ENCODE measurements at places on chromosomes 1 and 21. TPM values are rescaled to one million over a fixed set of nuclear protein-coding genes. Genes with fewer than 3 reads are reported as not detected.

Gene PACC1
- 3.9 TPM for polyA plus RNA-seq

DNA sequence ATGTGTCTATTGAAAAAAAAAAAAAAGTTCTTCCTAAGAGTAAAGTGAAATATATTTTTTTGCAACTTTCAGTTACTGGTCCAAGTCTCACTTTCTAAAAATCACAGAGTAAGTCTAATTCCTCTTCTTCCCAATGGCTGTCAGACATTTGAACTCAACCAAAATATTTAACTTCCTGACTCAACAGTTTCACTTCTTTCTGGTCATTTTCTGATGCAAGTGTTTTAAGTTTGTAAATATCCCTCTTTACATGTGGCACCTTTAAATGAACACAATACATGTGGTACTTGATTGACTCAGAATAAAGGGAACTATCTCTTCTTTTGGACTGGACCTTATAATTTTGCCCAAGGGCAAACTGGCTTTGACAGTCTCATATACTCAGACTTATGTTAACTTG lies 76.7 kb downstream of the ASH1L start:
- DNase-seq, result no peak

DNA sequence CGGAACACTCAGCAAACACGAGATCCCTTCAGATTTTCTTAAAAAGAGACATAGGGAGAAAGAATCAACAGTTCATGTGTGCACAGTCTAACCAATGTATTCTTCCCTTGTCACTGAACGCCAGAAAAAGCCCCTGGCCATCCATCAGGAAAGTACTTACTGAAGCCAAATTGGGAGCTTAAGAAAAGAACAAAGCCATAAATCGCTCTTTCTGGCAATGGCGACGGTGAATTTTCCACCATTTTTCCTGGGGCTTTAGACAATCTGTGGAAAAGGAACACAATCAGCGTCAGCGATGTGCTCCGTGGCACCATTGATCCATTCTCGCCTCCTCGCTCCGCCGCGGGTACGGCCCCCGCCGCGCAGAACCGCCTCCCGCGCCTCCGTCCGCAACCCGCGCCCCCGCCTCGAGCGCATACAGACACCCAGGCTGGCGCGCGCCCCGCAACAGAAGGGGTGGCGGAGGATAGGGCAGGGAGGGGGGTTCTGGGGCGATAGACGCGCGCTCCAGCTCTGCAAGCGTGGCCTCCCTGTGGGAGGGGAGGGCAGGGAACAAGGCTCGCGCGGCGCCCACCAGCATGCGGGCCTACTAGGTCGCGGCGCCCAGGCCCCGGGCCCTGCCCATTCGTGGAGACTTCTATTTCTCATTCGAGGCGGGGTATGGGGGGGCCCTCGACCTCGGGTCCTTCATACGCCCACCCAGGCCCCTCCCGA lies 440 bp downstream of the PIGP start:
- no peak for DNase-seq

DNA sequence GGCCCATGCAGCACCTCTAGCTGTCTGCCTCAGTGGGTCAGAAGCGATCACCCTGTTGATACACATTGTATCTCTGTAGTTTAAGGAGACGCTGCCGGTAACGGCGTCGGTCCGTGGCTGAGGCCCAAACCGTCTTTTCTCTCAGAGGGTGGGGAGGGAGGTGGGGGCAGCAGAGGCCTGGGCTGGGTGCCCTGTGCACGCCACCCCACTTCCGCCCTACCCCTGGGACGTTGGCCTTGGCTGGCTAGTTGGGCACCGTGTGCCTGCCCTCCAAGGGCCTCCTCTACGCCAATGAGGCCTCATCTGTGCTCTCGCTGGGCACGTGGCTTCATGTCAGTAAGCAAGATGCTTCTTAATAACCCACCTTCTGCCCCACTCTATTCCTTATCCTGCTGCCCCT lies 9.4 kb downstream of the ZC3H12A start:
- no peak for DNase-seq

DNA sequence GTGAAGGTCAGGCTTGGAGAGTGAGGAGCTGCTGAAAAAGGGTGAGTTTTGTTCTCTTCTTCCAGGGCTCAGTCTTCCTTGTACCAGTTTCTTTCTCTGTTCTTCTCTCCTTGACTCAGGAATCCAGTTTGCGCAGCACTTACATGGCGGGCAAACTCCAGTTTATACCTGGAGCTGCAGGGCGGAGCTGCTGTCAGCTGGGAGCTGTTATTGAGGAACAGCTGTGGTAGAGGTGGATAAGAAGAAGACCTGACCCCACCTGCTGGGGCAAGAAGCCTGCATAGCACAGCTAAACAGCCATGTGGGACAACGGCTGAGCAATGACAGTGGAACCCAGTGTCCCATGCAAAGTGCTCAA lies 46.2 kb downstream of the GALNT2 start:
- DNase-seq, result peak; percentile 53

DNA sequence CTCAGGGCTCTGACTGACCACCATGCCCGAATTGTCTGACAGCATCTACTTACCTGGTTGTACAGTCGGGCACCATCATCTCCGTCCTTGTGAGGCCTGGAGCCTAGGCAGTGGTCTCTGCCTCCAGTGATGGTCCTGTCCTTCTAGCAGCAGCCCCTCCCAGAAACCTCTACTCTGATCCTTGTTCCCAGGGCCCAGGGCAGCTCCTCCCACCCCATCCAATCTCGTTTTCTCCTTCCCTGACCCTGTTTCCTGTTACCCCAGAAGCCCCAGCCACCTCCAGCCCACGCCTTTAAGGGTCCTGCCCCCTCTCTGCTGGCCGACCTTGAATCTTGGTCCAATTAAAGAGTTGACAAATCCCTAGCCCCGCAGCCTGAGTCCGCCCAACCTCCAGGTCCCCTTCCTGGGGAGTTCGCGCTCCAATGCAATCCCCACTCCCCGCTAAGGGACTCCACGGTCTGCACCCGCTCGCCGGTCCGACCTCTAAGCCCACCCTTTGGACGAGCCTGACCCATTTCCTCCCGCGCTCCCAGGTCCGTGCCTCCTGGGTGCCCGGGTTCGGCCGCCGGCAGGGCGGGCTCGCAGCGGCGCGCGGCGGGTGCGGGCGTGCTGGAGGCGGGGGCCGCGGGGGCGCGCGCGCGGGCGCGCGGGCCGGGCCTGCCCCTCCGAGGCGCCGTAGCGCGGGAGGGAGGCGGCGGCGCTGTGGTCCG lies at the start of gene B4GALT2:
B4GALT2 (plus strand) TSS at position 660 of the 710 bp plus-strand sequence. CDS start 1,951 bp downstream, outside the sequence.
- DNase-seq, result peak; percentile 71

- no peak for DNase-seq
These were observed 50.3 kb downstream of the ARID4B start for GRCh38 chr1:235277709-235278108.

- no peak for DNase-seq
These were observed 2028.7 kb downstream of the NCAM2 start for GRCh38 chr21:23026878-23027277.

GRCh38 chr1:202825748-202826147 lies 15.0 kb downstream of the PCAT6 start:
- no peak for DNase-seq

DNA sequence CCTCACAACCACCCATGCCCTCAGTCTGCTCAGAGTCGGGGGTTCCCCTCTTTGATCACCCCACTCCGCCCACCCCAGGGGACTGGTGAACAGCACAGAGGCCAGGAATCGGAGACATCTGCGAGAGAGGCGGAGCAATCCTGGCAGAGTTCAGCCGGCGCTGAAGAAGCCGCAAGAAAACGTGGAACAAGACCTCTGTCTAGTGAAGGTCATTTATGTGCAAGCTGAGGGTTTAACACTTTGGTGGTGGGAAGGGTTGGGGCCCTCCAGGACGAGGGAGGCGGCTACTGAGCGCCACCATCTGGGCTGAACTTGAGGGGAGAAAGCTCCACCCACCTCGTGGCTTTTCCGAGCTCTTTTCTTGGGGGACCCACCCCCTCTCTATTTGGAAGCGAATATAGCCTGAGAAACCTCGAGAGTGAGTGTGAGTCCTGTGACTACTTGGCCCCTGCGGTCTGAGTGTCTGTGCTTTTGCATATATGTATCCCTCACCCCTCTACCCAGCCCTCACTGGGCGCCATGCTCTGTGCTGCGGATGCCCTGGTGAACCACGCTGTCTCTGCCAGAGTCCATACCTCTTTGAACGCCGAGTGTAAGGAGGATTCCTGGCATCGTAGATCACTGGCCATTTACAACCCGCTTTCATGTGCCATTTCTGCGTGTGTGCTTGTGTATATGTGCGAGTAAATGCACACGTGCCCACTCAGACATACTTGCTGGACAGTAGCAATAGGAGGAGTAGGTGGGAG lies 1.2 kb upstream of the EPHA10 start:
- DNase-seq, result no peak
